Activated CD4-positive, alpha-beta T cell treated with anti-CD3 and anti-CD28 coated beads, Interleukin-2, amount 50 U/mL, for 48 hours (primary cell): ENCODE measurements at places on chromosomes 5 and 9.

DNA sequence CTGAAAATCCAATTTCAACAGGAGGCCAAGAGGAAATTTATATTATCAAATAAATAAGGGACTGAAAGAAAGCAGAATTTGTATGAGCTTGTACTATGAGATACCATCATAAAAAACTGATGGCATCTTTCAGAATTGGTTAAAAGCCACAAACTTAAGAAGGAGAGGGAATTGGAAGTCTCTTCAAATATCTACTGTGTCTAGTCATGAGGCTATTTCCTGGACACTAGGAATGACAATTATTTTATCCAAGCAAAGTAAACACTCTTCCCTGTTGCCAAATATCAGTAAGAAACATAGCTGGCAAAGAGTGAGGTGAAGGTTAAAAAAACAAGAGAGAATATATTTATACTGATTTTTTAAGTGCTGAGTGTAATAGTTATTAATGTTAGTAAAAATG is 101.5 kb upstream of the ARRDC3 start:
- DNase-seq = no peak

- no peak for DNase-seq
Measured at GRCh38 chr5:22549876-22550671, 303.1 kb downstream of the CDH12 start.

GRCh38 chr5:172282272-172283019 is 1.1 kb downstream of the UBTD2 start:
- no peak for DNase-seq

- no peak for DNase-seq
Measured at GRCh38 chr5:80864109-80864508, 96.1 kb upstream of the RASGRF2 start.

- no peak for DNase-seq
Measured at GRCh38 chr9:137818286-137818685, 59.3 kb upstream of the CACNA1B start.

DNA sequence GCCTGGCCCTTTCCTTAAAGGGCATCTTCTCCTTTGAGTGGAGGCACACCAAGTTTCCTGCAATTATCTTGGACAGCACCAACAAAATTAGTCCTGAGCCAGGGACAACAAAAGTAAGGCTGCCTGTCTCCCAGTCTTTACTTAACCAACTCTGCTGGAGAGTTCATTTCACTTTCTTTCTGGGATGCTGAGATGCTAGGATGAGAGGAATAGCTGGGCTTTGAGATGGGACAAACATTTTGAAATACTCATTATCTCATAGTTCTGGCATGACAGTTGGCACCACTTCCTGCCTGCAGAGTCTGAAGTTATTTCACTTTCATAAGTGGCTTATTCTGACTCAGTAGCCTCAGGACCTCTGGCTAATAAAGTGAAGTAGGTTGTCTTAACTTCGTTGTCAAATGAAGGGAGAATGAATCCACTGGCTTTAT is 157.0 kb downstream of the C9orf152 start:
- peak; percentile 18 for DNase-seq

DNA sequence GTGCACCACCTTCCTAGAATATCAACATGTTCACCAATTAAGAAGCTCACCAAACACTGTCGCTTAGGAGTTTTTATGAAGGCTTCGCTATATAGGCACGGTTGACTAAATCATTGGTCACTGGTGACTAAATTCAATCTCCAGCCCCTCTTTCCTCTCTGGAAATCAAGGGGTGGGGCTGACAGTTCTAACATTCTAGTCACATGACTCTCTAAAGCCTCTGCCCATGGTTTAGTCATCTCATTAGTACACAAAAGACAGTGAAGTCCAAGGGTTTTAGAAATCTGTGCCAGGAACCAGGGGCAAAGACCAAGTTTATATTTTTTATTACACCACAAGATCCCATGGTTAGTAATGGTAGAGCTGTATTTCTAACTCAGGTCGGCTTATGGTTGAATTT is 243.2 kb downstream of the ELAVL2 start:
- DNase-seq = no peak

DNA sequence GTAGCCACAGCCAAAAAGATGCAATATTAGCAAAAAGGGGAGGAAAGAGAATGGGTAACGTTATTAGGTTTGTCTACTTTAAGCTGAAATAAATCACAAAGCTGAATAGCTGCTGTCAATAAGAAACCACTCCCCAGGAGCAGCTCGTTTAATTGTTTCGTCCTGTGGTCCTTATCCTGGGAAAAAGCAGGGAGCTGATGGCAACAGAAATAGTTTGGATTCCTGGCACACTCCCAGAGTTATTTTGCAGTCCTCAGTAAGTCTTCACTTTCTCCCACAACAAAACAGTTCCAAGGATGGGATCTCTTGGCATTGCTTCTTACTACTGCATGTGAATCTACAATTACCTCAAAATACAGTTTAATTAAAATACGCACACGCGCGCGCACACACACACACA is 28.8 kb downstream of the FRMD3 start:
- no peak for DNase-seq

DNA sequence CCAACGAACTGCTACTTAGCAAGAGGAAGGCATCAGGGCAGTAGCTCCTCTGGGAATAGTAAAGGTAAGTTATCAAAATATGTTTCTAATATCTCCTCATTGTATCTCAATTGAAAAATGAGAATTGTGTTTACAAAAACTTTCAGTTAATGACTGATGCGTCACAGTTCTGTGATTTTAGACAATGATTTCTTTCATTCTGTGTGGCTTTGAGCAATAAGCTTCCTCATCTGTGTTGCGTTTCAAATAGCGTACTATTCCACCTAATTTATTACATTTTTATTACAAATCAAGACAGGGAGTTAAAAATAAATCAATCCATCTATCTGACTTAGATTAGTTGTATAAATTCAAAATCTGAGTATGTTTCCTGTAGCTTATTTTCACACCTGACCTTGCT is 145.0 kb downstream of the CAAP1 start:
- no peak for DNase-seq

- DNase-seq = no peak
Measured at GRCh38 chr5:59034498-59035186, 451.8 kb downstream of the RAB3C start.

- no peak for DNase-seq
Measured at GRCh38 chr9:22379272-22379671, 67.4 kb upstream of the DMRTA1 start.

- DNase-seq = no peak
Measured at GRCh38 chr5:122586351-122586750, 188.5 kb upstream of the SNX2 start.

DNA sequence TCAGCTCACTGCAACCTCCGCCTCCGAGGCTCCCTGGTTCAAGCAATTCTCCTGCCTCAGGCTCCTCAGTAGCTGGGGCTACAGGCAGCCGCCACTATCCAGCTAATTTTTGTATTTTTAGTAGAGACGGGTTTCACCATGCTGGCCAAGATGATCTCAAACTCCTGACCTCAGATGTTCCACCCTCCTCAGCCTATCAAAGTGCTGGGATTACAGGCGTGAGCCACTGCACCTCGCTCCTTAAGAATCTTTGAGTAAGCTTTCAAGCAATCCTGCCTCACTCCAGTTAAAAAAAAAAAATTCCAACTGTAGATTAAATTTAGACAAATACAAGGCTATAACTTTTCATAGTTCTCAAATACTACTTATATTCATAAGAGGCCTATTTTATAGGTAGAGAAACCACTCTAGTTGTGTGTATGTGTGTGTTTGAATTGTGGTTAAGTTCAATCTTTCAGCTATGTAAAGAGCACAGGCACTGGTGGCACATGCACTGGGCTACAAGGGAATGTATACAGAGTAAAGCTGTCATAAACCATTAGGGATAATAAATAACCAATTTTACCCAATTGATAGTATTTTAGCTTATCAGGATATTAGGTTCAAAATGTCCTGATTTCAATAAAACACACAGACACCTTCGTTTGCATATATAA is 50.6 kb upstream of the RAPGEF6 start:
- no peak for DNase-seq

- DNase-seq = no peak
Measured at GRCh38 chr9:127773272-127773671, 5.2 kb downstream of the SH2D3C start.

DNA sequence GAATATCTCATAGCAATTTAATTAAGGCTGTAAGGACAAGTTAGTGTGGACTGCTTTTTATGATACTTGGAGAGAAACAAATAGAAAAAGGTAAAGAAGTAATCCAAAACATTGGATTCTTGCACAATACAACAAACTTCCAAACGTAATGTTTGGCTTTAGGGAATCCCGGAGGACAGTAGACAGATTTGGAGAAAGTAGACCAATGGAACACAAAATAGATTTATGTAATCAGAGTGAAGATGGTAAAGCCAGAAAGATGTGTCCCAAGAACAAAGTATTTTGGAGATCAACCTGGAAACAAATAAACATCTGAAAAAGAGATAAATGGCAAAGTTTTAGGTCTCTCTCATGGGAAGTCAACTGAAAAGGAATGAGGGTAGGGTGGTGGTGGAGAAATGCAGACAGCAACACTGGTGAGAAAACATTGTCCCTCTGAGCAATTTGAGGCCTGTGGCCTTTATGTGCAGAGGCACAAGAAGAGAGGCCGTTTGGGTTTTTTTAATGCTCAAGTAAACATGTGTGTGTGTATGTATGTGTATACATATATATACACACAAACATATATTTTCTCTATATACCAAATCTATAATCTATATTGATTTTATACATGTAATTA is 620.6 kb downstream of the PDE4D start:
- DNase-seq = no peak

- no peak for DNase-seq
Measured at GRCh38 chr9:29806937-29807618, 2233.8 kb upstream of the C9orf72 start.

- DNase-seq = no peak
Measured at GRCh38 chr5:113122053-113122452, 145.5 kb downstream of the DCP2 start.

- no peak for DNase-seq
Measured at GRCh38 chr9:23814243-23814642, 11.8 kb downstream of the ELAVL2 start.

DNA sequence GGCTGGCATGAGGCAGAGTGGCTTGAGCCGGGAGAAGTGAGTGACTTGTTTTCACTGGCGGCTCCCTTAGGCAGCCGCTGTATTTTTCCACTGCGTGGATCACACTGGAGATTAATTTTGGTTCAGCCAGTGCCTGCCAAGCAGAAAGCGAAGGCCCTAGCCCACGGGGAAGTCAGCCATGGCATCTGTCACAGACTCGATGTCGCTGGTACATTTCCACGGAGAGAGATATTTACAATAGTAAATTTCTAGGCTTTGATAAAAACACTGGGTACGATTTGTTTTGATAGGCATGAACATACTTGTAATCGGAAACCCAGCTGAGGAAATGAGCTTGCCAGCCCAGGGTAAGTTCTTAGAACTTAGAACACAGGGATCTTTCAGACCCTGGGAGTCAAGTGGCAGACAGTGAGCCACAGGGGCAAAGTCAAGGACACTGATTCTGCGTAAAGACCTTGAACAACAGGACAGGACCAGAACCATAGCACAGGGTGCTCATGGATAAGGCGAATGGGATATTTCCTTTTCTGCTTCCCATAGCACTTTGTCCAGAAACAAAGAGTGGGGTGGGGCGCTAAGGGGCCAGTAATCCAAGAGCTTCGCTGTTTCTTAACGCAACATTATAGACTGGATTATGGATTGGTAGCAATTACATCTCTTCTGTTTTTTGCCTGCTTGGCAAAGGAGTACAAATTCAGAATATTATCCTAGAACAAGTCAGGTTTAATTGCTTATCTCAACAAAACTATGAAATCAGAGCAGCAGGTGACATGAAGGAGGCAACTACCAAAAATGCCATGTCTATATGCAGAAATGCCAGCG is 4.5 kb downstream of the DUSP1 start:
- DNase-seq = no peak

DNA sequence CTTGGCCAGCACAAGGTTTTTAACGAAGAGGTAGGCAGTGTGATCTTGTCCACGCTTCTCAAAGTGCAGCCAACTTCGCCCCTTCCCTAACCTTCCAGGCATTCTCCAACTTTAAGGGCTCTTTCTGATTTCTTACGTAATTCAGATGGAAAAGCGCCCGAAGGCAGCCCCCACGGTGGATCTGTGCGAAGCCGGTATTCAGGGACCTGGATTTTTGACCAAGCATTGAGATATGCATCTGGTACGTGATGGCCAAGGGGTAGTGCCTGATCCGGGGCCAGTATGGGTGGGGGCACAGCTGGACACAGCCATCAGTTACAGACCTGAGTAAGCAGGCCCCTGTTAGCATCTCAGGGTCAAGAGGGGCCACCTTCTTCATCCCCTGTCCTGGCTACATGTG is 80.0 kb downstream of the AMBP start:
- DNase-seq = no peak

GRCh38 chr9:76607730-76608436 is 148.9 kb downstream of the GCNT1 start:
- DNase-seq = no peak

GRCh38 chr9:93501406-93501805 is 48.0 kb upstream of the FAM120AOS start:
- no peak for DNase-seq

DNA sequence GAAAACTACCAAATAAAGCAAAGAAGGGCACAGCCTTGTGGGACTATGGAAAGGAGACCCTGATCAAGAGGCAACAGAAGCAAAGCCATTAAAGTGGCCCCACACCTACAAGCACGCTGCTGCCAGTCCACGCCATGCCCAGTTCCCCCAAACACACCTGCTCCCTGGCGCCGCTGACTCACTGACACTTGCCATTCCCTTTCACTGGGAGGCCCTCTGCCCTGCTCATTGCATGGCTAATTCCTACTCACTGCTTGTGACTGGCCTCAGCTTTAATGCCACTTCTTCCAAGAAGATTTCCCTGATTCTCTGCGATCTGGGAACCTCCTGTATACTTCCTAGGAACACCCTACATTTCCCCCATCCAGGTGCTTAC is 71.2 kb upstream of the TAF1L start:
- DNase-seq = no peak

DNA sequence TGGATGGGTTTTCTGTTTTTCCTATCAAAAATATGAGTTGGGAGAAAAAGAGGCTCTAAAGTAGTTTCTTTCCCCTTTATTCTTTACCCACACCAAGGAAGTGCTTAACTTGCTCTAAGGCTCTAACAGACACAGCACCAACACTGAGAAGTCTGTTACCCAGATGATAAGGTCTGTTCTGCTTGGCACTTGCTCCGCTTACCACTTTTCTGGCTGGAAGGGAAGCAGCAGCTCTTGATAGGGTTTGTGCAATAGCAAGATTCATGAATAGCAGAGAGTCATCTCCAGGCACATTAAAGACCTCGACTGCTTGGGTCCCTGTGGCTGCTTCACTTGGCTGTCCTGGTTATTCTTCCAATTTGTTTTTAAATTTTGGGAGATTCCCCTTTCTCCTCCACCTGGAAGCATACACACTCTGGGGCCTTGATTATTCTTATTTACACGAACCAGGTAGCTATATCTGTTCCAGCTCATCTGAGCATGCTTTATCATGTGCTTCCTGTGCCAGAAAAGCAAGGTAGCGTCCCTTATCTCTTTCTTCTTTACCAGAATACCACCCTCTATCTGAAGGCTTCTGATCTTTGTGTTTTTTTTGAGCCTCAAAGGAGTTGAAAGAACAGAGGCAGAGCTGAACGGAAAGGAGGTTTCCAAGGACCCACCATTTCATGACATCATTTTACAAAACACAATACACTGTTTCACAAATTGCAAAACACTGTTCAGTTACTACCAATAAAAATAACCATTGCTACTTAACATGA is 24.8 kb downstream of the PPP3R2 start:
- DNase-seq = no peak
